ENCODE measurements at places on chromosomes 6 and 20.

DNA sequence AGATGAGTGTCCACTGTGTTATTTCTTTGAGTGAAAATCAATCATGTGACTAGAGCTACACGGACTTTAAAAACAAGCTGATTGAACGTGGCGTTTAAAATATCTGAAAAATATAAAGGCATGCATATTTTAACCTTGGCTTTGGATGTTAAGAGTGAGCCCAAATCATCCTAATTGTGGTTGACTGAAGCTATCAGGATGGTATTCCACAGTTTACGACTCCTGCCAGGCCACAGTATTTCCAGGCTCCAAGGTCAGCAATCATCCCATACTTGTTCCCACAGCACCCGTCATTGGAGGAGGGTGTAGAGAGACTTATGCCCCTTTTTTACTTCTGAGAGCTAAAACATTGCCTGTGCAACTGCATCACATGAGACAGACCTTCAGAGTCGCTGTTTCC is 43.2 kb upstream of the TMX4 start:
- no peak overlapping the region for H3K4me3 ChIP-seq
- no peak overlapping the region for H3K27ac ChIP-seq
- H3K36me3 ChIP-seq: no peaks in the 10 kb centered on the region

GRCh38 chr20:62178316-62179161 is 4.3 kb upstream of the MTG2 start:
- H3K36me3 ChIP-seq: peaks cover 8% of the 10 kb centered on the region
- H3K4me1 ChIP-seq: peaks cover 9% of the 10 kb centered on the region
- no peak for DNase-seq
- no peaks in the 10 kb centered on the region for H3K27me3 ChIP-seq
- no peak overlapping the region for H3K4me3 ChIP-seq

DNA sequence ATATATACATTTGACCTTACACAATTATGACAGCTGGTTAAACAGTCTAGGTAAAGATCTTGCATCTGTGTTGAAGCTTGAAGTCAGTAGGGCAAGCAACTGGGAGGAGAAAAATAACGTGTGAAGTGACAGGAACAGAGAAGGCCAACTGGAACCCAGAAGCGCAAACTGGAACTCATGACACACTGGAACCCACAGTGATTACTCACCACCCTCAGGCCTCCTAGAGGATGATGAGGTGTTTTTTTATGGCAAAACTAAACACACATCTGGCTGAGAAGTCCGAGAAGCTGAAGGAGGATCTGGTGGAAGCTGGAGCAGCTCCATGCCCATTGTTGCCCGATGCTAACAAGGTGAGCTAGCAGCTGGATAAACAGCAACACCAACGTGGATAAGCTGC is 108.1 kb downstream of the TMEM200A start:
- no peaks in the 10 kb centered on the region for H3K36me3 ChIP-seq
- H3K27me3 ChIP-seq: no peaks in the 10 kb centered on the region
- no peak overlapping the region for H3K4me3 ChIP-seq
- H3K4me1 ChIP-seq: peaks cover 8% of the 10 kb centered on the region

DNA sequence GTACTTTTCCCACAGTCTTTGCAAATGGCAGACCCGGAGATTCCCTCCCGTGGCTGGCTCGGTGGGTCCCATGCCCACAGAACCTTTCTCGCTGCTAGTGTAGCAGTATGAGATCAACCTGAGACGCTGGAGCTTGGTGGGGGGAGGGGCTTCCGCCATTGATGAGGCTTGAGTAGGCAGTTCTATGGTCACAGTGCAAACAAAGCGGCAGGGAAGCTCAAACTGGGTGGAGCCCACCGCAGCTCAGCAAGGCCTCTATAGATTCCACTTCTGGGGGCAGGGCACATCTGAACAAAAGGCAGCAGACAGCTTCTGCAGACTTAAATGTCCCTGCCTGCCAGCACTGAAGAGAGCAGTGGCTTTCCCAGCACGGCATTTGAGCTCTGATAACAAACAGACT is 186.0 kb upstream of the KCNK16 start:
- no peaks in the 10 kb centered on the region for H3K4me1 ChIP-seq
- H3K36me3 ChIP-seq: no peaks in the 10 kb centered on the region
- H3K27me3 ChIP-seq: no peaks in the 10 kb centered on the region
- H3K4me3 ChIP-seq: no peak overlapping the region
- H3K27ac ChIP-seq: no peak overlapping the region

GRCh38 chr20:45341939-45342854 is 6.0 kb downstream of the SDC4 start:
- H3K27ac ChIP-seq: peak overlapping the region; percentile 93
- H3K36me3 ChIP-seq: peaks cover 8% of the 10 kb centered on the region
- H3K27me3 ChIP-seq: no peaks in the 10 kb centered on the region
- peaks cover 87% of the 10 kb centered on the region for H3K4me1 ChIP-seq

DNA sequence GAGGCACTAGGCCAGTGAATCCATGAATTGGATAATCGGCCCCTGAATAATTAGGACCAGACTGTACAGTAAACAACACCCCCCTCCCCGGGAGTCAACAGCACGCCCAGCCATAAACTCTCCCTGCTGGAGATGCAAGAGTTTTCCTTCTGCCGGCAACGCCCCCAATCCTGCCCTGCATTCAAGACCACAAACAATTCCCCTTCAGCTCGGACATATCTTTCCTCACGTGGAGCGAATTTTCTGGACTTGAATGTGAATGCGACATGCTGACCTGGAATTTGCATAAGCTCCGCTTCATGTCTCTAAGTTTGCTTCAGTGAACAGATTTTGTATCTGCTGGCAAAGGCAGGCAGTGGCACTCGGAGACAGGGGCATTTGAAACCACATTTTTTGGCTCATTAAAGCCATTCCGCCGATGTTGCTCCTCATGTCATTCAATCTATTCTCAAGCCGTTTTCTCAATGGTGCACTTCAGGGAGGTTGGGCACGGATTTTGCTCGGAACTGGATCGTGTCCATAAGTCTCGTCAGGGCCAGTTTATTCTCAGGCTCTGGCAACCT is 38.0 kb upstream of the GMPR start:
- no peak overlapping the region for H3K27ac ChIP-seq
- H3K4me1 ChIP-seq: peaks cover 16% of the 10 kb centered on the region
- H3K27me3 ChIP-seq: peaks cover 15% of the 10 kb centered on the region
- no peaks in the 10 kb centered on the region for H3K36me3 ChIP-seq
- peak overlapping the region; percentile 37 for H3K4me3 ChIP-seq

DNA sequence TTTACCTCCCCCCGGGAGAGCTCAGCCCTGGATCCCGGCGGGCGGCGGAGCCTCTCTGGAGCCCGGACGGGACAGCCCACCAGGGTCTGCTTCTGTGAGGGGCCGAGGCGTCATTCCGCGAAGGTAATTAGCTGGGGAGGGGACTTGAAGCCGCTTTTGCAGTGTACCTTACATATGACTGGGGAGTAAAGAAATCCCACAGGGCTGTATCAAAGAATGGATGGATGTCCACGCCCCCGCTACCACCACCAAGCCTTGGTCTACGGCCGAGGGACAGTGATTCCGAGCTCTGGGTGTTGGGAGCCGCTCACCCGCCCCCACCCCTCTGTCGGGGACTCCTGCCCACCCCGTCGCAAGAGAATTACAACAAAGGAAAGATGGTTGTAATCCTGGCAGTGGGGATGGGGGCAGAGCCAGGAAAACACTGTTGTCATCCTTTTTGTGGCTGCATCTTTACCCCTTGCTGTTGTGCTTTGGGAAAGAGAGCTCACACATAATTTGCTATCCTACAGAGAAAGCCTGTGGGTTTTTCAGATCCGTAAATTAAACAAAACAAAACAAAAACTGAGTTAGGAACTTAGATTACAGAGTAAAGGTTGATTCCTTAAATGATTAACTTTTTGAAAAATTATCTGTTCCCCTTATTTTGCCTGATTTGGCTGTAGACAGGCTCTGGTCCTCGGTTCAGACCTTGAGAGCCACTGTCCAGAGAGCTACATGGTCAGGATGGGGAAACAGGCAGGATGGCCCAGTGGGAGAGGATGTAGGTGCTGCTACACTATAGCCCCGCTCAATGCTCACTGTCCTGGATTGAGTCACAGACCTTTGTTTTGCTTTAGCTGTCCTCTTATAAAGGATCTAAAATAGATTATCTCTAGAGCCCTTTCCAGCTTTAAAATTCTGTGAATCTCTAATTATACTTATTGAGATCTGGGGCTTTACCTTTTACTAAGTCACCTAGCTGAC is 997 bp upstream of the FBXO30 start:
- peak overlapping the region; percentile 91 for H3K27ac ChIP-seq
- H3K4me1 ChIP-seq: peaks cover 16% of the 10 kb centered on the region
- no peaks in the 10 kb centered on the region for H3K36me3 ChIP-seq
- H3K4me3 ChIP-seq: peak overlapping the region; percentile 81
- peak; percentile 15 for DNase-seq

DNA sequence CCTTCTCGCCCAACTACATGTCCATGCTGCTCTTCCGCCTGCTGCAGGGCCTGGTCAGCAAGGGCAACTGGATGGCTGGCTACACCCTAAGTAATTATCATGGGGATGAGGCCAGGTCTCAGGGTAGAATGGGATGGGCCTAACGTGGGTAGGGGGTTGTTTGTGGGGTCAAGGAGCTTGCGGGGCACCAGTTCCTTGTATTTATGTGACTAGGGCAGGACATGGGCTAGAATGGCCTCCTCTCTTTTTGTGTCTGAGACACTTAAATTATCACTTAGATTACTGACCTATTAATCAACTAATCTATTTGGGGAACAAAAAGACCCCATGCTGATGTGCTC is 10.7 kb downstream of the SLC22A1 start:
- no peak for DNase-seq
- no peaks in the 10 kb centered on the region for H3K36me3 ChIP-seq
- H3K27me3 ChIP-seq: no peaks in the 10 kb centered on the region
- no peak overlapping the region for H3K4me3 ChIP-seq

GRCh38 chr6:135250234-135250633 is 69.1 kb downstream of the MYB start:
- H3K36me3 ChIP-seq: no peaks in the 10 kb centered on the region
- H3K4me1 ChIP-seq: peaks cover 5% of the 10 kb centered on the region
- H3K27ac ChIP-seq: no peak overlapping the region
- no peak for DNase-seq
- H3K4me3 ChIP-seq: no peak overlapping the region
- H3K27me3 ChIP-seq: no peaks in the 10 kb centered on the region

- peak overlapping the region; percentile 75 for H3K4me3 ChIP-seq
- no peaks in the 10 kb centered on the region for H3K36me3 ChIP-seq
- H3K27me3 ChIP-seq: no peaks in the 10 kb centered on the region
- peak; percentile 42 for DNase-seq
These were observed 2.4 kb upstream of the MICB start for GRCh38 chr6:31495580-31495979.

GRCh38 chr6:140772576-140772975 is 1360.1 kb upstream of the GJE1 start:
- no peaks in the 10 kb centered on the region for H3K27me3 ChIP-seq
- H3K27ac ChIP-seq: no peak overlapping the region
- DNase-seq: no peak
- no peaks in the 10 kb centered on the region for H3K36me3 ChIP-seq
- peaks cover 13% of the 10 kb centered on the region for H3K4me1 ChIP-seq

DNA sequence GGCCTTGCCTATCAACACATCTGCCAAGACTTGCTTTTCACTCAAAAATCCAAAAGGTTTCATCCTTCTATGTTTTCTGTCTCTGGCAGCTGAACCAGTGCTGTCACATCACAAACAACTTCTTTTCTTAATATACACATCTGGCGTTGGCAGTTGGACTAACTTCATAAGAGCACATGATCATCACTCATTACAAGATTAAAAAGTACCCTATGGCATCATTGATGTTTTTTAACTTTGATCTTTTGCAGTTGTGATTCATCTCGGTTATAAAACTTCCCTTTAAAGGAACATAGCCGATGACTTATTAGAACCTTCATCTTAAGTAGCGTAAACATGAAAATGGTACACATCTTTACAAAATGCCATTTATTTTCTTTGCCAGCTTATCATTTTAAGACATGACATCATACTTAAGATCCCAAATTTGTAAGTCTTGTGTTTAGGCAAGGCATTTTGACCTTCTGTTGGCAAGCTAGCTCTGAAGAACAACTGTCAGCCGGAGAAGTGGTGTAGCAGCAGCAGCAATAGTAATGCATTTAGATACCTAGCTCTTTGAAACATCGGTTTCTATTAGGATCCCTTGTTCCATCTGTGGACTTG is 64.2 kb upstream of the SUPT3H start:
- no peak overlapping the region for H3K4me3 ChIP-seq
- H3K36me3 ChIP-seq: peaks cover 18% of the 10 kb centered on the region
- no peak overlapping the region for H3K27ac ChIP-seq
- H3K27me3 ChIP-seq: no peaks in the 10 kb centered on the region
- peaks cover 52% of the 10 kb centered on the region for H3K4me1 ChIP-seq
- DNase-seq: no peak

- no peaks in the 10 kb centered on the region for H3K27me3 ChIP-seq
- no peak overlapping the region for H3K4me3 ChIP-seq
- H3K36me3 ChIP-seq: no peaks in the 10 kb centered on the region
- H3K4me1 ChIP-seq: peaks cover 10% of the 10 kb centered on the region
These were observed 94.1 kb upstream of the KCNG1 start for GRCh38 chr20:51116765-51117686.

- H3K4me1 ChIP-seq: no peaks in the 10 kb centered on the region
- no peaks in the 10 kb centered on the region for H3K27me3 ChIP-seq
- DNase-seq: peak; percentile 54
These were observed 48.3 kb downstream of the ECT2L start for GRCh38 chr6:138844192-138844591.

DNA sequence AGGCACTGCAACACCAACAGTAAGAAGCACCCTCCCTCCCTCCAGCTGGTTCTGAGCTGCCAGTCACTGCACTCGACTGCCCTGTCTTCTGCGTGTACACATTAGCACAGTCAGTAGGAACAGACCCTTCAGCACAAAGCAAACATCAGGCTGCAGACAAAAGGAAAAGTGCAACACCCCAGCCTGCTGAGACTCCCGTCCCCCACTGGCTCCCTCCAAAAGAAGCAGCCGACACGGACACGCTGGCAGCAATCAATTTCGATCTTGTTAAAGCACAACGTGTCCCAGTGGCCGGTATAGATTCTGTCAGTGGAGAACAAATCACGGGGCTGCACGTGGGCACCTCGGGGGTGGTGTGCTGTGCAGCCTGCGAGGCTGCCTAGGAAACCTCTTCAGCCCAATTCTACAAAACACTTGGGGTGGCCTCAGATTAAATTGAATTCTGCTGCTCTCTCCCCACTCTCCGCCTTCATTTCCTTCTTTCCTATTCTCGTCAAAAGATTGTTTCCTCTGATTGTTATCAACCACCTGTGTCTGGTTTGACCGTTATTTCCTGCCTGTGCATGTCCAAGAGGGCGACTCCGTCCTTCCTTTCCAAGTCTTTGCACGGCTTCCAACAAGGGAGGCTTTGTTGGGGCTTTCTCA is 38.7 kb downstream of the TRAF3IP2 start:
- peak overlapping the region; percentile 15 for H3K27ac ChIP-seq
- peak; percentile 53 for DNase-seq
- peaks cover 20% of the 10 kb centered on the region for H3K36me3 ChIP-seq
- peaks cover 35% of the 10 kb centered on the region for H3K4me1 ChIP-seq
- no peaks in the 10 kb centered on the region for H3K27me3 ChIP-seq
- no peak overlapping the region for H3K4me3 ChIP-seq

GRCh38 chr6:87501809-87502572 is 29.2 kb downstream of the SLC35A1 start:
- H3K27me3 ChIP-seq: no peaks in the 10 kb centered on the region
- no peak overlapping the region for H3K27ac ChIP-seq
- peaks cover 19% of the 10 kb centered on the region for H3K36me3 ChIP-seq
- no peak overlapping the region for H3K4me3 ChIP-seq
- no peaks in the 10 kb centered on the region for H3K4me1 ChIP-seq

Data from astrocyte (in vitro differentiated cells and primary cell).